ENCODE measurements at places on chromosomes 16 and 17.

- DNase-seq, result no peak
Measured at GRCh38 chr17:62898239-62898864, 67.7 kb upstream of the TANC2 start.

DNA sequence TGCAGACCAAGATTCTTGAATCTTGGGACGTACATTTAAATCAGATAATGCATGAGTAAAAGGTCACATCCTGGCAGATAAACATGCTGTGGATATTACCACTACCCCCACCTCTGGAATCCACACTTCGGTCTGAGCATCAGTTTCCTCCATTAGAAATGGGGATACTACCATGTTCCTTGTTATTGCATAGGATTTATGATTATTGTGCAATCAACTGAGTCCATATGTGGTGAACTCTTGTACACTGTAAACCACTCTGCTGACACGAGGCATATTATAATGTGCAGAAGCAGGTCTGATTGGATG lies 108.7 kb downstream of the VAT1L start:
- DNase-seq, result no peak

GRCh38 chr16:18836702-18837101 lies 35.4 kb upstream of the ARL6IP1 start:
- no peak for DNase-seq

DNA sequence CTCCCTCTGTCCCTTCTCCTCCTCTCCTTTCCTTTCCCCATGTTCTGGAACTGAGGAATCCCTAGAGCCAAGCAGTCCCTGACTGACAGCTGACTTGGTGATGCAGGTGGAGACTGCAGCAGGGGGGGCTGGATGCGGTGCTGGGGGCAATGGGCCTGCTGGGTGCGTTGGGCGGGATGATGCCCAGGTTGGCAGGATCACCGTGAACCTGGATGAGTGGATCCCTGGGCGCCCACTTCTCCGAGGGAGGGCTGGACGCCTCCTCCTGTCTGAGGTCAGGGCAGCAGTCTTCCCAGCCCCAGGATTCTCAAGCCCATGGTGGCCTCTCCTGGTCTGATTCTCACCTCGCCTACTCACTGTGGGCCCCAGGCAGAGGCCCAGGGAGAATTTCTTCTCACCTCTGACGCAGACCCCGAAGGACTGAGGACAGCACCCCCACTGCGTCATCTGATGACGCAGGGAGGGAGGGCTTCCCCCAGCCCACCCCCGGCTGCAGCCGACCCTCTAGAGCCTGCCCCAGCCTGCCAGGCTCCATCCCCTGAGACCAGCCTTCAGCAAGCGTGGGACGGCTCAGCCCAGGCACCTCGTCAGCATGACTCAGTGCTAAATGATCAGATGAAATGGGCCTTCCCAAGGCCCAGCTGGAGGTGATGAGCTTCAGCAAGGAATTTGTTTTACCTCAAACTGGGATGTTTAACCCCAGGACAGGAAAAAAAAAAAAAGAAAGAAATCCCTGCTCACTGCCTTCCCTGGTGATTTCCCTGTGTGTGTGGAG lies 188.0 kb upstream of the TNRC6C start:
- no peak for DNase-seq

DNA sequence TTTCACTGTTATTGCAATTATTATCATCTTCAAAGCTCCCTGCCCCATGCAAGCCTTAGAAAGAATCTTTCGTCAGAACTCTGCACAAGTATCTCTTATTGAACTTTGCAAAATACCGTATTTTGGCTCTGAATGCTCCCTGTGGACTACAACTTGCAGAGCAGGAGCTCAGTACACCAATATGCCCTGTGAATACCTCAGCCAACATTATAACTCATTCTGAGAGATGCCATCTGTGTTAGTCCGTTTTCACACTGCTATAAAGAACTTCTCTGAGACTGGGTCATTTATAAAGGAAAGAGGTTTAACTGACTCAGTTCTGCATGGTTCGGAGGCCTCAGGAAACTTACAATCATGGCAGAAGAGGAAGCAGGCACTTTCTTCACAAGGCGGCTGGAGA lies 87.2 kb upstream of the XYLT1 start:
- no peak for DNase-seq

GRCh38 chr16:48546774-48547173 lies 63.2 kb downstream of the N4BP1 start:
- no peak for DNase-seq

- DNase-seq, result no peak
Measured at GRCh38 chr17:5354310-5354709, 65.2 kb downstream of the NUP88 start.

DNA sequence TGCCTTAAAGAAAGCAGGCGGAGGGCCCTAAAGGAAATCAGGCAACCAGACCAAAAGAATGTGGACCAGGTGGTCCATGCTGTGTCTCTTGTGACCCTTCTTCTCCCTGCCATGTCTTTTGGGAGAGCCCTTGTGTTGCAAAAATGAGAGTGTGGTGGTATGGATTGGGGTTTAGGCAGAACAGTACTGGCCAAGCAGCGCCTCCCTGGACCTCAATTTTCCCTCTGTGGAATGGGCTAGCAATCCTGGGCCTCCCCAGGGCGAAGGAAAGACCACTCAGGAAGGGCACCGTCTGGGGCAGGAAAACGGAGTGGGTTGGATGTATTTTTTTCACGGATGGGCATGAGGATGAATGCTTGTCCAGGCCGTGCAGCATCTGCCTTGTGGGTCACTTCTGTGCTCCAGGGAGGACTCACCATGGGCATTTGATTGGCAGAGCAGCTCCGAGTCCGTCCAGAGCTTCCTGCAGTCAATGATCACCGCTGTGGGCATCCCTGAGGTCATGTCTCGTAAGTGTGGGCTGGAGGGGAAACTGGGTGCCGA lies 7.6 kb upstream of the NLRC5 start:
- no peak for DNase-seq

- no peak for DNase-seq
Measured at GRCh38 chr16:30748634-30749445, 615 bp downstream of the PHKG2 start.

Data from NCI-H2081 treated with DMSO at 0.1 percent for 48 hours (cell line).